ENCODE measurements at places on chromosomes 7 and 10.

- no peak for DNase-seq
Measured at GRCh38 chr7:98984126-98984525, 105.8 kb downstream of the TRRAP start.

DNA sequence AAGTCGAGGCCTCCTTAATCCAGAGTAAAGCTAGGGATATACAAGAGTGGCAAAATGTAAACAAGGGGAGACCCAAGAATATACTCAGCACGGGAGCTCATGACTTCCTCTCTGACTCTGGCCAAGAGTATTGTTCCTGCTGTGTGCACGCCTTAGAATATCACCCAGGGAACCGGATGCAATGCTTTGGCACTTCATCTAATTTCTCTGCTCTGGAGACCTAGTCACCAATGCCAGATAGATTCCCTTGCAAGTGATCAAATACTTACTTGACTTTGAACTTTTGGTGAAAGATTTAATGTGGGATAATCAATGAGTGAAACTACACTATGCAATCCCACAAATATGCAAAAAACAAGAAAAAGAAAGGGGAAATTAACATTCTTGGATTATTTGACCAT, 695.5 kb downstream of the INHBA start:
- DNase-seq: no peak

DNA sequence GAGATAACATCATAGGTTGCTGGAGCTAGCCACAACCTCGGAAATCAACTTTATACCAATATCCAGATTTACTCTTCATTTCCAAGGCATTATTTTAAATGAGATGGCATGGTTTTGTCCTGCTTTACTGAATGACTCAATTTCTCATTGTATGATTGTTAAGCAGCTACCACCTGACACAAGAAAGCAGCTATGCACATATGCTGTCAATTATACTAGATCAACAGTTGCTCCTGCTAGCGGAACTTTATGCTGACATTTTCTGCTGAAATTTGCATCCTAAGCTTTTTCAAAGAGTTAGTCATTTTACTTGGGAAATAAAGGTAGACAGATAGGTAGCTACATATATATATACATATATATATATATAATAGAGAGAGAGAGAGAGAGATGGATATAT, 8.9 kb upstream of the CH25H start:
- DNase-seq: no peak

DNA sequence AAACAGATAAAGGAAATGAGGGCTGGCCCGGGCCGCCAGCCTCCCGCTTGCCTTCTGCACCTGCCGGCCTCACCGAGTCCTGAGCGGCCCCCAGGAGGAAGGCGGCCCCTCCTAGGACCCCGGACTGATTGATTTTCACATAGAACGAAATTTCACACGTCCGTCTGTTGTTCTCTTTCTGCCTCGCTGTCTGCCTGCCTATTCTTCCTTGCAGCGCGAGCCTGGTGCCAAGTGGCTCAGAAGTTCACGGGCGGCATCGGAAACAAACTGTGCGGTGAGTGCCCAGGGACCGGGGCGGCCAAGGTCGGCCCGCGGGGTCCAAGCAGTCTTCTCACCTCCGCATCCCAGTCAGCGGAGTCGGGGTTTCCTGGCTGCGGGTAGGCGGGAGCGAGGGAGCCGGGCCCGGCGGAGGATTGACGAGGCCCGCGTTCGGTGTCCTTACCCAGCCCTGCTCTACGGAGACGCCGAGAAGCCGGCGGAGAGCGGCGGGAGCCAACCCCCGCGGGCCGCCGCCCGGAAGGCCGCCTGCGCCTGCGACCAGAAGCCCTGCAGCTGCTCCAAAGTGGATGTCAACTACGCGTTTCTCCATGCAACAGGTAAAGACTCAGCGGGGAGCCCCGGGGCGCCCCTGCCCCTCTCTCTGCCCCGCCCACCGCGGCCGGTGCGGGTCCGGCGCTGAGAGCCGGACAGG, 967 bp downstream of the GAD2 start:
- DNase-seq: no peak

DNA sequence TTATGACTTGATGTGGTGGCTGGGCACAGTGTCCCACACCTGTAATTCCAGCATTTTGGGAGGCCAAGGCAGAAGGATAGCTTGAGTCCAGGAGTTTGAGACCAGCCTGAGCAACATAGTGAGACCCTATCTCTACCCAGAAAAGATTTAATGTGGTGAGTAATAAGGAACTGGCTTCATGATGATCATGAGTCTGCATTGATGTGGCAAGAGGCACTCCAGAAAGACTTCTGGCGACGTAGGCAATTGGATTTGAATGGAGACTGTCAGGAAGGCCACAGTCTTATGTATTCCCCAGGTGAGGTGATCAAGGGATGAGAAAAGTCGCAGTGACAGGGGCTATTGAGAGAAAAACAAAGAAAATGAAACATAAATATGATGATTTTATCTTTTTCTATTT, 138.0 kb downstream of the CACNB2 start:
- no peak for DNase-seq

DNA sequence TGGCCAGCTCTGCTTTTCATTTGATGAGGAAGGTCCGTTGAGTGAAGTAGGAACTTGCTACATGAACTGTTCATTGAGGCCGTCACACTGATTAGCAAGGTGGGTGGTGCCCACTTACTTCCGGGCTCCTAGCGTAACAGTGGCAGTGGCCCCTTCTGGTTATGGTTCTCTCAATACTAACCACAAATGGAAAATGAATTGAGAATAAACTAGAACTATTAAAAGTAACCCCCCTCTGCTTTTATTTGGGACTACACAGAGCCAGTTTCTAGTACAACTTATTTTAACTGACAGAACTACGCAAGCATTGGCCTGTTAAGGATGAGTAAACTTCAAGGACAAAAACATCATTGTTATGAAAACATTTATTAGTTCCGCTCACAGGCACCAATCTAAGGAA, 519.1 kb downstream of the INHBA start:
- DNase-seq: no peak

- DNase-seq: no peak
Measured at GRCh38 chr7:22061775-22062174, 116.1 kb upstream of the CDCA7L start.

DNA sequence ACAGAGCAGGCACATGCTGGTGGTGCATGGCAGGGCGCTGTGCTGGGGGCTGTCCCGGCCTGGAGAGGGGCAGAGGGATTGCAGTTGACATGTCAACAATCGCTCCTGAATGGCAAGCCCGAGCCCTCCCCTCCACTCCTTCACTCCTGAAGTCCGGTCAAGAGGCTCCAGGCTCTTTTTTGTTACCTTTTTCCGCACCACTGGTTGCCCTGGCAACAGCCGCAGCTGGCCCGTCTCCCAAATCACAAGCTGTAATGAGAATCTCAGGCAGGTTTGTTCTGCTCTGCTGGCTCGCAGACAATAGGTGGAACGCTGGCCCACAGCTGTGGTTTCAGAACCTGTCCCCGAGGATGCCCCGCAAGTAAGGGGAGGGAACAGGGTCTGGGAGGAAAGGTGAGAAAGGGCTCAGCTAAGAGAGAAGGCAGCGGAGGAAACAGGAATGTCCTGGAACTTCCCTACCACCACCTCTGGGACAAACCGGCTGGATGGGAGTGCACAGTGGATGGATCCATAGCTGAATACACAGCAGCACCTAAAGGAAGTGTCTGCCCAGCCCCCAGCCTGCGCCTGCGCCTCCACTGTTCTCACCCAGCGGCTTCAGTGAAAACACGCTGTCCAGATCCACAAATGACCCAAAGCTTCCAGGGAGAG, 58.9 kb downstream of the CALML3 start:
- DNase-seq: no peak

- DNase-seq: no peak
Measured at GRCh38 chr7:157521752-157522151, 184.9 kb downstream of the DNAJB6 start.

- no peak for DNase-seq
Measured at GRCh38 chr7:730501-731439, 3.7 kb upstream of the PRKAR1B start.

DNA sequence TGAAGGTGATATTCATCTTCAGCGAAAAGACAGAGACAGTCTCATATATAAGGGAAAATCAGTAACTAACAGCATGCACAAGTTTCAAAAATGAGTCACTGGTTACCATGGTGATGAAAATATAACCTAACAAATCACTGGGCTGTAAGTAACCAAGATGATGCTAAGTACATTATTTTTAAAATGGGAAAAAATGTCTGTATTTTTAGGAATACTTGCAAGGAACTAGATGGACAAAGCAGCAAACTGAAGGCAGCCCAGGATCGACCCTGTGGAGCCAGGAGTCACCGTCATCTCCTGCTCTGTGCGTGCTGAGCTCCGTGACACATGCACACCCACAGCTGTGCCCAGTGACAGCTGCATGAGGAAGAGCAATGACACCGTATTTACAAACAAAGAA, 137.3 kb downstream of the ELMO1 start:
- DNase-seq: no peak

DNA sequence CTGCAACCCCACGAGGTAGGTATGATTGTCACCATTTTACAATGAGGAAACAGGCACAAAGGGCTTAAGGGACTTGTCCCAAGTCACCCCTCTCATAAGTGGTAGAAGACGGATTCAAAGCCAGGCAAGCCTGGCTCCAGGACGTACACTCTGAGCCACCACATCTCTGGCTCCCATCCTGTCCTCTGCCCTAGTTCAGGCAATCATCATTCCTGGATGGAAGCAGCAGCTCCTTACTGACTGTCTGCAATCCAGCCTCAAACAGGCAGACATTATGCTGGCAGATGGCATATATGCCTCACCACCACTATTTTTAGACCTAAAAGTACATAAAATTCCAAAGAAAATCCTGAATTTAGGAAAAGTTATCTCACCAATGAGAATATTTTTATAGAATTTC, 100.7 kb downstream of the USP6NL start:
- no peak for DNase-seq

DNA sequence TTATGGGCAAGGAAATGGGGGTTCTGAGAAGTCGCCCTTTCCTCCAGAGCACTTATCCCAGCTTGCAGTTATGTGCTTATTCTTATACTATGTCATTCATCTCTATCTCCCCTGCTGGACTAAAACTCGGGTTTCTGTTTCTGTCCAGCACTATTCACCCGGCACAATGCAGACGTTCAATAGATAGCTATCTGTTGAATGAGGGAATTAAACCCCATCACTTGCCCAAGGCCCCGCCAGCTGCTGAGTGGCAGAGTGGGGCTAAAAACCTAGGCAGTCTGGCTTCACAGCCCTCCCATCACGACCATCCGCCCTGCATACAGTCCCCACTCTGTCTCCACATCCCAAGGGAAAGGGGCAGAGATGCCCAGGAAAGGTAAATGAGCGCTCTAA, 5.4 kb downstream of the SLIT1 start:
- DNase-seq: no peak

DNA sequence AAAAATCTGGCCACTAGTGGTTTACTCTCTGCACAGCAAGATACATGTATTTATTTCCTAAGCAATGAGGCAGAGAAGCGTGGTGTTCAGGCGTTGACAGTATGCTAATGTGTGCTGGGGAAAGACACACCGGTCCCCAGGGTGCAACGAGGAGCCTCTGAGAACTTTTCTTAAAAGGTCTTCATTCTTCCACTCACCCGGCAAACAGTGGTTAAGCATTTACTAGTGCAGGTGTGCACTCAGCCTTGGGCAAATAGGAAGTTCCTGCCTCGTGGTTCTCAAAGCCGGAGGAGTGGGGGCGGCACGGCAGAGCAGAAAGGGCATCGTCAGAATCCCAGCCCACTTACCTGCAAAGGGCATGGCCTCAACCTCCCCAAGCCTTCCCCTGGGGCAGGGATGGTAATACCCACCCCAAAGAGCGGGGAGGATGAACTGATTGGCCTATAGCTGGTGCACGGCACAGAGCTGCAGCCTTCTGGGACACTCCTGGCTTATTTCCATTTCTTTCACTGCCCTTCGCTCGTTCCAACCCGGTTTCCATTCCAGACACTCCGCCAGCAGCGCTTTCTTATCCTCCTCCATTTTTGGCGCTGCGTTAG, 184.3 kb upstream of the CTBP2 start:
- DNase-seq: no peak

- peak; percentile 25 for DNase-seq
Measured at GRCh38 chr10:47062441-47063200, 151.4 kb downstream of the PTPN20 start.

DNA sequence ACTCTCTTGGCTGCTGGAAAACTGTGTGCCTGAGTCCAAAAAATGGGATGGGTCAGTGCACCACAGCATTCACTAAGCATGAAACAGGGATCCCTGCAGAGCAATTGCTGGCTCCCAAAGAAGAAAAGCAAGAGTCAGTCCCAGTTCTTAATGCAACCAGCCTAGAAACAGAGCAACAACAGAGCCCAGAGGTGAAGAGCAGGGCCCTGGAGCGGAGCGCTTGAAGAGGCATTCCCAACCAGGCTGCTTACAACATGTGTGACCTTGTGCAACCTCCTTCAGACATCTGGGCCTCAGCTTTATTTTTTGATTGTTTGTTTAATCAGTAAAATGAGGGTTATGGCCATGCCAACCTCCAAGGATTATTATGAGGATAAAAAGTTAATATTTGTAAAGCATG, 543.7 kb upstream of the COBL start:
- no peak for DNase-seq

DNA sequence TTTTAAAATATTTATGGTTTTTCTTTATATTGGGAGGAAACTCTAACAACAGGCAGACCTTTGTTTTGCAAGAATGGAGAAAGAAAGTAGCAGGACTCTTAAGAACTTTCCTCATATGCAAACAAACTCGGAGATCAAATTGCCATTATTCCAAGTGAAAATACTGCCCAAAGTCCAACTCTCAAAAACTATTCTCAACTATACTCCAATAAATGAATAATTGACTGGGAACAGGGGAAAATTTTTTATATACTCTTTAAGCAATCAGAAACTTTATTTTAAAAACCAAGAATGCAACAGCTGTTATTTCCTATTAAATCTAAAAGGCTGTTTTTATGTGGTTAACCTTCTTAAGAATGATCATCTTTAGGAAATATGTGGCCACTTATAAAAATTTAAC, 101.9 kb downstream of the COL28A1 start:
- DNase-seq: no peak

DNA sequence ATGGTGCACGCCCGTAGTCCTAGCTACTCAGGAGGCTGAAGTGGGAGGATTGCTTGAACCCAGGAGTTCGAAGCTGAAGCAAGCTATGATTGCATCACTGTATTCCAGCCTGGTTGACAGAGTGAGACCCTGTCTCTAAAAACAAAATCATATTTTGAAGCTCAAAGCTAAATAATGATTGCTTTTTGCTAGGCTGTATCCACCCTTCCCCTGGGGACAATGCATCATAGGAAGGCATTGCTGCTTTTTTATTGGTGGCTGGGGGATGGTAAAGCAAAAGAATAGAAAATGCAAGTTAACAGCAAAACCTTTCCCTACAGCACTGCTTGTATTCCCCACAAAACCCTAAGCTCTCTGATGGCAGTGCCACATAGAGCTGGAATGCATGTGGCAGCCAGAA, 107.5 kb upstream of the WAC start:
- no peak for DNase-seq

- no peak for DNase-seq
Measured at GRCh38 chr10:16770670-16771069, 46.6 kb downstream of the RSU1 start.

- DNase-seq: no peak
Measured at GRCh38 chr10:131585761-131586160, 274.2 kb upstream of the TCERG1L start.

Measured in NB4 (cell line).